Activated T-cell treated with anti-CD3 and anti-CD28 coated beads, Interleukin-2, amount 50 U/mL, for 48 hours (primary cell): ENCODE measurements at places on chromosomes 4 and X.

- no peak for DNase-seq
These were observed 234.6 kb downstream of the AFAP1 start for GRCh38 chr4:7705062-7705461.

DNA sequence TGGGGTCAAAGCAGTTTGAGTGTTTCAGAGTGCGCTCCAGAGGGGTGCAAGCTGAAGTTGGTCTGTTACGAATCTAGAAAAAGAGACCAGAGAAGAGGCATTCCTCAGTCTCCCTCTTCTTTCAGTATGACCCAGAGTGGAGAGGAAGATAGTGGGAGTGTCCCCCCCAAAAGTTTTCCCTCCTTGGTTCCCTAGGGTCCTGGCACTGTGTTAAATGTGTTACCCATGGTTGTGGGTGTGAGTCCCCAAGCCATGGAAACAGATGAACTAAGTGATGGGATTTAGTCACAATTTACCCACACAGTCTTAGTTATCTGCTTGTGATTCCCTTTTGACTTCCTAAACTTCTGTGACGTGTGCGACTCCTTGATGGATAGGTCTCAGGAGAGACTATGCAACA lies 27.0 kb upstream of the NAF1 start:
- no peak for DNase-seq

DNA sequence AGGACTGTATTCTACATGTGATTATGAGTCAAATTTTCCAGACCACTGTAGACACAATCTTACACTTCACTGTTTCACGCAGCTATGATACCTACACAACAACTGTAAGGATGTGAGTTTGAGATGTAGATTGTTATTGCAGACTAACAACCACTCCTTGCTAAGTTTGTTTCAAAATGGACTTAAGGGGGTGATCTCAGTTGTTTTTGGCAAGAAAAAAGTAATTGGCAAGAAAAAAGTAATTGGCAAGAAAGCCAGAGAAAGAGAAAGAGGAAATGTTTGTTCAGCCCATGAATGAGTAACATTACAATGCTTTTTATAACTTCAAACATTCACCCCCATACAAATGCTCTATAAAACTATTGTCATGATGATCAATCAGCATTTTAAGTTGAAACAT lies 466.4 kb downstream of the DMD start:
- no peak for DNase-seq

DNA sequence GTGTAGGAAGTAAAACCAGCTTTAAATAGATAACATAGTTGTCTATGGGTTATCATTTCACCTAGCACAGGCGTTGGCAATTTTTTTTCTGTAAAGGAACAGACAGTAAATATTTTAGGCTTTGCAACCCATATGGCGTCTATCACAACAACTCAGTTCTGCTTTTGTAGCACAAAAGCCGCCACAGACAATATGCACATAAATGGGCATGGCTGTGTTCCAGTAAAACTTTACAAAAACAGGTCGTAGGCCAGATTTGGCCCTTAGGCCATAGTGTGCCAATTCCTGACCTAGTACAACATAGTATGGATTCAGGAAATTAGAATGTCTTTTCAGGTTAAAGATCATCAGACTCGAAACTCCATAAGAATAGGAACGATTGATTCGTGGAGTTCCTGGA lies 265.3 kb upstream of the GK2 start:
- DNase-seq: no peak

DNA sequence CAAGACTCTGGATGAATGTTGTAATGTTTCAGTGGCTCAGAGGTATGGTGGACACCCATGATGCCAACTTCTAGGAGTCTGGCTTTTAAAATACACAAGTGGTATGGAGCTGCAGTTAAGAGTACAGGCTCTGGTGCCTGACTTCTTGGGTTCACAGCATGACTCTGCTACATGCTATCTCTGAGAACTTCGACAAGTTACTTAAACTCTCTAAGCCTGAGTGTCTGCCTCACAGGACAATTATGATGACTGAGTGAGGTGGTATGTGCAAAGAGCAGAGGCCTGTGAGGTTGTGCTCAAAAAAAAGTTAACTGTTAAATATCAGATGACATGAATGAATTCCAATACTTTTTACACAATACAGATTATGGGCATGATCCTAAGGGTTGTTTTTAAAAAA lies 90.9 kb upstream of the SRD5A3 start:
- no peak for DNase-seq

- peak; percentile 79 for DNase-seq
These were observed 107.8 kb downstream of the NHSL2 start for GRCh38 chrX:72018277-72019112.

DNA sequence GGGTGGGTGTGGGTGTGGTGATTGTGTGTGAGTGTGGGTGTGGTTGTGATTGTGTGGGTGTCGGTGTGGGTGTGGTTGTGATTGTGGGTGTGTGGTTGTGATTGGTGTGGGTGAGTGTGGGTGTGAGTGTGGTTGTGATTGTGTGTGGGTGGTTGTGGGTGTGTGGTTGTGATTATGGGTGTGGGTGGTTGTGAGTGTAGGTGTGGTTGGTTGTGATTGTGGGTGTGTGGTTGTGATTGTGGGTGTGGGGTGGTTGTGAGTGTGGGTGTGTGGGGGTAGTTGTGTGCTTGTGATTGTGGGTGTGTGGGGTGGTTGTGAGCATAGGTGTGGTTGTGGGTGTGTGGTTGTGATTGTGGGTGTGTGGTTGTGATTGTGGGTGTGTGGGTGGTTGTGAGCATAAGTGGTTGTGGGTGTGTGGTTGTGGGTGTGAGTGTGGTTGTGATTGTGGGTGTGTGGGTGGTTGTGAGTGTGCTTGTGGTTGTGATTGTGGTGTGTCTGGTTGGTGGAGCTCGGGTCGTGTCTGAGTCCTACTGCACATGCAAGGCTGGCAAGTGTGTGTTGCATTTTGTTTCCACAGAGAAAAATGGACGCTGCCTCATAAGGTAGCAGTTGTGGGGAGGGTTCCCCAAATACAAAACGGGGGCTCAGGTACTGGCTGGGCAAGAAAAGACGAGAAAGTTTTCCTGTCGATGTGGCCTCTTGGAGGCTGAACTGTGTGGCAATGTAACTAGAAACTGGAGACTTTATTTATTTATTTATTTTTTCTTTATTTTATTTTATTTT lies 116.7 kb downstream of the UBE2K start:
- DNase-seq: peak; percentile 25

GRCh38 chr4:46270986-46271596 lies 118.8 kb downstream of the GABRA2 start:
- DNase-seq: no peak

GRCh38 chr4:88533088-88533790 lies 9.7 kb upstream of the PYURF start:
- no peak for DNase-seq

DNA sequence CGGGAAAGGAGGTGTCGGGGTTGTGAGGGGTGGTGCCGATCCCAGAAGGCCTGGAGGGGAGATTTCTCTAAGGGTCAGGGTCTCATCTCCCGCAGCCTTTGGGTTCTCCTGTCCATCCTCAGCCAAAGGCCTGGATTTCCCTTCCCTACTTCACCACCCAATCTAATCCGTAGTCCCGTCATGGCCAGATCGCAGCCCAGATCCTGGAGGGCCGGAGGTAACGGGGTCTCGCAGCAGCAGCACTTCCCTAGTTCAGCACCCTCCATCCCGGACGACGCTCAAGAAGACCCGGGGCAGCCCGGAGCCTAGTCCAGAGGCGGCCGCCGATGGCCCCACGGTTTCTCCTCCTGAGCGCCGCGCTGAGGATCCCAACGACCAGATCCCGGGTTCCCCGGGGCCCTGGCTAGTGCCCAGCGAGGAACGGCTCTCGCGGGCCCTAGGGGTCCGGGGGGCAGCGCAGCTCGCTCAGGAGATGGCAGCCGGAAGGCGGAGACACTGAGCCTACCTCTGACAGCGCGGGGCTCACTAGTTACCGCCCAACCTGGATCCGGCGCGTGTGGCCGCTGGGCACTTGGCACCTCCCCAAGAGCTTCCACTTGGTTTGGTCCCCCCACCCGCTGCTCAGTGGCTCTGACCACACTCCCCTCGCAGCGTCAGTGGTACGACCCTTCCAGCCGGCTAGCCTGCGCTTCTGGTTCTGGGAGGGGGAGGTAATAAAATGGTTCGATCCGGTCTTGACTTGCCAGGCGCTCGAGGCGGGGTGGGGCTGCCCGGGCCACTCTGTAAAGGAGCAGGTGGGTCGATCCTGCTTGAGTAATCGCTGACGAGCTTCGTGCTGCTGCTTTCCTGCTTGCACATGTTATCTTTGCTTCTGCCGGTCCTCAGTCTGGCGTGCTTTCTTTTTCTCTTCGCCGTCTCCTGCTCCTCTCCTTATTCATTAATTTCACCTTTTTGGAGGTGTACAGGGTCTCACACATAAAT lies 3.6 kb downstream of the MAGIX start:
- DNase-seq: peak; percentile 74

GRCh38 chr4:165814256-165815020 lies 58.6 kb upstream of the TLL1 start:
- DNase-seq: no peak

GRCh38 chr4:87868522-87868921 lies 35.8 kb downstream of the MEPE start:
- no peak for DNase-seq

DNA sequence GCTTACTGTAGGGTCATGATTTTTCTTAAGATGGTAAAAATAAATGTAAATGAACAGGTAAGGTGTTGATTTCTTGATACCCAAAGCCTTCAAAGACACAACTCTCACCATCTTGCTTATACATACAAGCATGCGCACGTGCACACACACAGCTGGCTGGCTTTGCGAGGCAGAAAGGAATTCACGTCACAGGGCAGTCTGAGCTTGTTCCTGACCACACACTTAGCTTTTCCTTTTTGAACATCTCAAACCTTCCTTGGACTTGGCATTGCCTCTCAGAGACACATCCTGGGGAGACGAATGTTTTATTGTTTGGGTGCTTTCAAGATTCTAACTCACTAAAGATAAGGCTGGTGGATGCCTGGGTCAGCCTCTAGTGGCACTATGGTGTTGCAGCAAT lies 175.0 kb downstream of the NHS start:
- no peak for DNase-seq

- DNase-seq: no peak
These were observed 132.3 kb downstream of the SOWAHB start for GRCh38 chr4:76765473-76766183.

DNA sequence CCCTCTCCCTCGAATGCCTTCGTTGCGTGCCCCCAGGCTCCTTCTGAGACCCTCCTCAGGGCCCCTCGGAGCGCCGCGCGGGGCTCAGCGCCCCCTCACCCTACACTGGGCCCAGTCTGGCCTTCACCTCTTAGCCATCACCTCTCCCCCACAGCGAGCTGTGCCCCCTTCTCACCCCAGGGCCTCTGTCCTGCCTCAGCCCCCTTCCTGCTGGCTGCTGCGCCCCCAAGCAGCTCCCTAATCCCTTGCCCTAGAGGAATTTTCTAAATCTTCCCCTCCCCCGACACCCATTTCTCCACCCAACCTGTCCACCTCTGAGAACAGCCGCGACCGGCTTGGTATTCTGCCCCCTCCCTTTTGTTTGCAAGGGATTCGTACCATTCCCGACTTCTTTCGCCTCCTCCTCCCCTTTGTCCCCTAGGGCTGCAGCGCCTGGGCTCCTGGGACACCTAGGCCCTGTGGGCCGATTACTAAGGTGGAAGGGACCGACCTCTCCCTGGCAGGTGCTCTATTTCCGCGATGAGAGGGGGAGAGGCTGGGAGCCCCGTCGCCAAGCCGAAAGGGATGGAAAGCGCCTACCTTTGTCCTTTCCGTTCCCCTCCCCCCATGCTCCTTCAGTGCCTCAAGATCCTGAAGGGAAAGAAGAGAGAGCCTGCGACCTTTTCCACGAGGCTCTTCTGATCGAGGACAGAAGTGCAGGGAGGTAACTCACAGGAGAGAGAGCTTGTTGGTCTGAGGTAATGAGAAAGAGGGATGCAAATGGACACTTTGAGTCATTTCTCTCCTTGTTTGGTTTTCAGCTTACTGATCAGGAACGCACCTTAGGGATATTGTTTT lies 10.9 kb downstream of the DLG3 start:
- DNase-seq: no peak

DNA sequence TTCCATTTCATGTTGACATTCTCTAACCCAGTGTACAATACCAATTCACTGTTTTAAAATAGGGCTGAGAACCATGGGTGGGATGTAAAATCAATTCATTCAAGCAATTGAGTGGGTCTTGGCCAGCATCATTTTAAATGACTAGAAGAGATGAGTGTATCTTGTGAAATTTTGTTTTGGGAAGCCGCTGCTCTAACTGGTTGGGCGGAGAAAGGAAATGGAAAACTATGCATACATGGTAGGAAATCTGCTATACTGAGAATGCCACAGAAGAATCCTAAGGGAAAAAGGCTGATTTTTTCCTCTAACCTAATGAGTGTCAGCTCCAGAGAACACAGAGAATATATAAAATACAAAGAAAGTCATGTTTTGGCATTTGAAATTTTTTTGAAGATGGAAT lies 54.8 kb upstream of the DCLK2 start:
- DNase-seq: no peak

GRCh38 chrX:44903830-44904530 lies 31.0 kb downstream of the KDM6A start:
- no peak for DNase-seq

GRCh38 chr4:166501941-166502382 lies 628.9 kb downstream of the TLL1 start:
- no peak for DNase-seq

GRCh38 chr4:30256116-30256832 lies 463.9 kb upstream of the PCDH7 start:
- DNase-seq: no peak

- no peak for DNase-seq
These were observed 376.4 kb downstream of the KCTD8 start for GRCh38 chr4:44071959-44072955.

- no peak for DNase-seq
These were observed 30.9 kb downstream of the RNF150 start for GRCh38 chr4:141102367-141102766.
